NCI-H2171 treated with DMSO at 0.1 percent for 48 hours (cell line): ENCODE measurements at places on chromosomes 4 and X.
A peak's percentile ranks its signal among the peaks of the same experiment; 100 is the strongest.

DNA sequence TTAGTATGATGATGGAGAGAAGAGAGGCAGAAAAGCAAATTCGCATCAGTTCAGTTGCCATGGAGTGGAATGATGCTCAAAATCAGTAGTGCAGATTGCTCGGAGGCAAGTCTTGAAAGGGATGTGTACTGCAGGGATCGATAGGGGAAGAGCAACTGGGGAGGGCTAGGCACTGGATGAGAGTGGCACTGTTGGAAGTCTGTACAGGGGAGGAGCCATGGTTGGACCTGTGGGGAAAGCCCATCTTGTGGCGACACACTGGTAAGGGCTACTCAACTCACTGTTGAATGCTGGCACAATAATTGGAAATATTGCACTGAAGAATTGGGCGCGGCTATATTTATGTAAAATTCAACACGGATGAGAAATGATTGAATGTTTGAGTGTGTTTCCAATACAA, 1.2 kb downstream of the RAB9B start:
- no peak for DNase-seq

GRCh38 chr4:86481440-86481839, 112.7 kb upstream of the PTPN13 start:
- no peak for DNase-seq

DNA sequence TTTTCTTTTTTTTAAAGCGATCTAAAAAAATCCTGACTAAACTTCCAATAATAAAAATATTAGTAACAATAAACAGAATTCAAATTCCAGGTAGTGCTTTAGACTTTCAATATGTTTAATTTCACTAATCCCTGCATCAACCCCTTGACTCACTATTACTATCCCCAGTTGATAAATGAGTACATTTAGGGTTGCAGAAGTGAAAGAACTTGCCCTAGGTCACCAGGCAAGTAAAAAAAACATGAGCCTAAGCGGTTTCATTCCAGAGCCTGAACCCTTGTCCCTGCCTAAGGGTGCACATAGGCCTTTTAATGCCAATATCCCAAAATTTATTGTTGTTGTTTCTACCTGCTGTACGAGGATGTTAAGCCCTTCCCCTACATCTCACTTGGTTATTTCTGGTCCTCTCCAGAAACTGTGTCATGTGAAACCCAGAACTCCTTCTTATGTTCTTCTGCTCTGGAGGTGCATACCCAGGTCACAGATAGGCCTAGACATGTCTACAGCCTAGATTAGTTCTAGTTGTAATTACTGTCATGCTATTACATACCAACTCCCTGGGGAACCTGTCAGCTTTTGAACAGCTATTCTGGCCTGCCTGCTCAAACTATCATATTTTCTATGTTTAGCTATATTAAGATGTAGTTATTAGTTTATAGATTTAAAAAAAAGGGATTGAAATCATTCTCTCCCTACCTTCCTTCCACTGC, 244.5 kb upstream of the PITX2 start:
- DNase-seq = no peak

- no peak for DNase-seq
Observed at GRCh38 chr4:52628543-52628942, 30.6 kb downstream of the USP46 start.

DNA sequence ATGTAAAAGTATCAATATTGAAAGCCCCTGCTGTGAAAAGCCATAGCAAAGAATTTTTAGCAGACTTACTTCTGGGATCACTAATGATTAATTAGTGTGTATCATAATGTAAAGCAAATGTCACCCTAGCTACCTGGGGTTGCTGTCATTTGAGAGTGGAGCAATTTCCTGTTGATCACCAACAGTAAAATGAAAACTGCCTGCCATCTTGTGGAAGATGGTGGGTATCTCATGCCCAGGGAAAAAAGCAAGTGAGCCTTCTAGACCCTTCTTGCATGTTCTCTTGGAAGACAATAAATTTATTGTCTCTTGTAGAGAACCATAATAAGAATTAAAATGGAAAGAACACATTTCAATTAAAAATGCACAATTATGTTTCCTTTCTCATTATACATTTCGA, 360.2 kb downstream of the ZIC3 start:
- peak; percentile 41 for DNase-seq

DNA sequence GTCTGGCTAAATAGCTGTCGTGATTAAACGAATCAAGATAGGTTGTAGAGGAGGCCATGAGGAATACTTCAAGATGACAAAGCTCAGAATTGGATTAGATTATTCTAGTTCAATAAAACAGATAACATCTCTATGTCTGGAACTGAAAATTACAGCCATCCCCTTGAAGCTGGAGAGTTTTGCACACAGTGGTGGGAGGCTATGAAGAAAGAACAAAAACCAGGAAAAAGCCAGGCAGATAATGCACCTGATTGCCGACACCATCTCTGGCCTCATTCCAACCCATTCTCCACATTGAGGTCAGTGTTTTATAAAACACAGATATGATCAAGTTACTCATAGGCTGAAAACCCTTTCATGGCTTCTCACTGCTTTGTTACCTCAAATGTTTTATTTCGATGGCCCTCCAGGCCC, 188.3 kb downstream of the RASL11B start:
- no peak for DNase-seq

GRCh38 chr4:64756016-64756415, 346.8 kb upstream of the TECRL start:
- DNase-seq = no peak

DNA sequence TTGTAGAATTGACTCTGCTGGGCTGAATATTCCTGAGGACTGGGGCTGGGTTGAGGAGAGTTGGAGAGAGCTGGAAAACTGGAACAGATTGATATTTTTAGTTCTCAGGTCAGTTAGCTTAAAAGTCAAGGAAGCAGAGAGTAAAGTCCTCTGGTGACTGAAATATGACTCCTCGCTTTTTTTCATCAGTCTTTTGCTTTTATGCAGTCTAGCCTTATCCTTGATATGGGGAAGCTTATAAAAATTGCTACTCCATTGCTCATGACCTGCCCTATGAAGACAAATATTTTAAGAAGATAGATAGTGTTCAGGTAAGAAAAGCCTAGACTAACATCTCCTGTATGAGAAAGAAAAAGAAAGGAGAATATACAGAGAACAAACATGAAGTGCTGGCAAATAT, 152.7 kb downstream of the C4orf33 start:
- DNase-seq = peak; percentile 9

DNA sequence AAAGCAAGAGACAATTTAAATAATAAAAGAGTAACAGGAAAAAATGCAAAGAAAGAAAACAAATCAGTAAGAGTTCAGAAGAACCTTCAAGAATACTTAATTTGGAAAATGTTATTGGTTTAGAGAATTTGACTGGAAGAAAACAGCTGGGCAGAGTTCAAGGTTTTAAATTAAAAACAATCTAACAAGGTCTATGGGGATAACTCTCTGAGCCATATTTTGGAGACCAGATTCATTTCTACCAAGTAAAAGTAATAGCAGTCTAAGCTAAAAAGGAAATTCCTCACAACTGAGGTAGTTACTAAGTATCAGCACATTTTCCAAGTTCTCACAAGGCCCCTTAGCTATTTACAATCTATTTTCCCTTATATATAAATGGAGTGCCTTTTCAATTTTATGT, 82.4 kb upstream of the TFDP3 start:
- DNase-seq = no peak

- no peak for DNase-seq
Observed at GRCh38 chr4:184165291-184165690, 52.4 kb downstream of the ENPP6 start.

DNA sequence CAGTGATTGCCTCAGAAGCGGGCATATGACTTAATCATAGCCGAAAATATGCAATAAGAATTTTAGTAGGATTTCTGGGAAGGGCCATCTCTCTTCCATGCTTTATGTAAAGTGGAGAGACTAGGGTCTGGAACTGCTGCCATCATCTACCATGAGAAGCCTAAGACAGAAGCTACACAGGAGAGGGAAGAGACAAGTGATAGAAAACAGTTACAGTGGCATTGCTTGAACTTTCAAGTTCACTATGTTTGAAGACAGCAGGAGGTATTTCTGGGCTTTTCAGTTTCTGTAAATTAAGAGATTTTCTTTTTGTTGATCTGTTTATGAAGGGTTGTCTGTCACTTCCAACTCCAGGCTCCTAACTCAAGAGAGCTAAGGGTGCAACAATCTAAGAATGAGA, 62.5 kb downstream of the ZNF330 start:
- DNase-seq = no peak

GRCh38 chrX:138748480-138748879, 37.0 kb upstream of the FGF13 start:
- DNase-seq = peak; percentile 0

- no peak for DNase-seq
Observed at GRCh38 chr4:168475745-168476144, 4.5 kb downstream of the DDX60L start.

- peak; percentile 94 for DNase-seq
Observed at GRCh38 chrX:108224727-108225621, 133.4 kb downstream of the ATG4A start.

GRCh38 chr4:24312261-24312913, 272.0 kb downstream of the DHX15 start:
- no peak for DNase-seq

GRCh38 chr4:65367306-65367705, 303.0 kb downstream of the EPHA5 start:
- DNase-seq = no peak

DNA sequence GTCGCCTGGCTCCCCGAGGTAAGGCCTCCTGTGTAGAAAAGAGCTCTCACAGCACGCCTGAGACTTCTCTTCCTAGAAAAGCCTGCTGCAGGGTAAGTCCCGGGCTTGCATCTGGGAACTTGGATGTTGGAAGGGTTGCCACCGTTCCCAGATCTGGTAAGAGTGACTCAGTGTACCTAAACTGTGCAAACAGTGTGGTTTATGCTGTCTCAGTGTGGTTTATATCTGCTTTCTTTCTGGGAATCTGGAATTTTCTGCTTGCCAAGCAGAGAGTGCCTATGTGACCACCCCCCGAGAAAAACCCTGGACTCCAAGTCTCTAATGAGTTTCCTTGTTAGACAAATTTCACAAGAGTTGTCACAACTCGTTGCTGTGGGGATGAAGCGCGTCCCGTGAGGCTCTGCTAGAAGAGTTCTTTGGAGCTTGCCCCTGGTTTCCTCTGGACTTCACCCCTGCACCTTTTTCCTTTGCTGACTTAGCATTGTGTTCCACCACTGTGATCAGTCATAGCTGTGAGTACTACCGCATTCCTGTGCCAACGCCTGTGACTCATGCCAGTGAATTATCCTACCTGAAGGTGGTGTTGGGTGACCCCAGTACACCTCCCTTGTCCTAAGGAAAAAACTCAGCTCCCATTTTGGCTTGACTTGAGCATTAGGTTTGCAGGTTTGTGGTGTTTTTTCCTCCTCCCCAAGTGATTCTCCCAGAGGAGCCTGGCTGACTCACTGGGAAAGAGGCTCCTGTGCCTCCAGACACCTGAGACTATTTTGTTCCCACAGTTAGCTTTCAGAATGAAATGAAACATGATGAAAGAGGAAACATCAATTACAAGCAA, 14.5 kb downstream of the SLC2A9 start:
- DNase-seq = peak; percentile 3

DNA sequence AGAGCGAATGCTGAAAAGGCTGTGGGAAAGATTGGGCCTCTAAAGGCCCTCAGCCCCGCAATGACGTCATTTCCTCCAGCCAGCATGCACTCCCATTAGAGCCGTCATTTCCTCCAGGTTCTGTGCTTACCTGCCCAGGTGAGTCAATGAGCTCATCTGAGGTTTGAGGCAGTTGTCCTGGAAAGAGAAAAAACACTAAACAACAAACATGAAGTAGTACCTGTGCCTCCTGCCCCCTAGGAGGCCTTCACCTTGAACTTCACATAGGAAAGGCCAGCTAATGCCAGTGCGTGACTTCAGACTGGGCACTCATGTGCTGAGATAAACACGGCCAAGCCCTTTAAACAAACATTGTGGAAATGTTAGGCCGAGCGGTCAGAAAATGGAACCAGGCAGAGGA, 55.9 kb downstream of the FHDC1 start:
- DNase-seq = no peak

GRCh38 chrX:21831496-21831895, 7.9 kb upstream of the MBTPS2 start:
- no peak for DNase-seq

GRCh38 chrX:11944501-11944900, 186.5 kb downstream of the MSL3 start:
- DNase-seq = no peak
